ENCODE measurements at places on chromosomes 16 and 17.

DNA sequence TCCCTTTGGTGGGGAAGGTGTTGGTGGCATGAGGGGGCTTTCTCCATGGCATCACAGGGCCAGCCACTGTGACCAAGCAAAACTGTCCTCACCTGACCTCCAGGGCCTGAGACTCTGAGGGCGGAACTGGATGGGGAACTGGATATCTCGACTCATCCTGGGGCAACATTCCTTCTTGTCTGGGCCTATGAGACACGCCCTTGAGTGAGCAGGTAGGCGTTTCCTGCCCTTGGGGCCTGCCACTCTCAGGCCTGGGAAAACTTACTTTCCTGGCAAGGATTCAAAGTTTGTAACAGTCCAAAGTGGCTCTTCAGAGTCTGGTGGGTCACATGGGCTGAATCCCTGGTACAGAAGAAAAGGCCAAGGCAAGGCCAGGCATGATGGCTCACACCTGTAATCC, 9.6 kb downstream of the MT1X start:
- DNase-seq, result no peak

DNA sequence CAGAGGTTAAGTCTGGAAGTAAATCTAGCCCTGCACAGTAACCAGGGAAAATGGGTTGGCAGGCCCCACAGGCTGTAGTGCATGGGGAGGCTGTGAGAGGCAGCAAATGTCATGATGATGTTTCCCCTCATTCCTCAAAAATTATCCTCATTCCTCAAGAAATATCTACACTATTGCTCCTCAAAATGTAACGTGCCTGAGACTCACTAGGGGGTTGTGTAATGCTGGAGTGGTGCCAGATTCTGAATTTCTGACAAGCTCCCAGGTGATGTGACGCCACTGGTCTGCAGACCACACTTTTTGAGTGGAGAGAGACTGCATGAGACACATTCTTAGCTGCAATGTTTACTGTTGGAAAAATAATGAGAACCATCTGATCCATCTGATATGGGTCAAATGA, 1.2 kb upstream of the MPP3 start:
- DNase-seq, result no peak

DNA sequence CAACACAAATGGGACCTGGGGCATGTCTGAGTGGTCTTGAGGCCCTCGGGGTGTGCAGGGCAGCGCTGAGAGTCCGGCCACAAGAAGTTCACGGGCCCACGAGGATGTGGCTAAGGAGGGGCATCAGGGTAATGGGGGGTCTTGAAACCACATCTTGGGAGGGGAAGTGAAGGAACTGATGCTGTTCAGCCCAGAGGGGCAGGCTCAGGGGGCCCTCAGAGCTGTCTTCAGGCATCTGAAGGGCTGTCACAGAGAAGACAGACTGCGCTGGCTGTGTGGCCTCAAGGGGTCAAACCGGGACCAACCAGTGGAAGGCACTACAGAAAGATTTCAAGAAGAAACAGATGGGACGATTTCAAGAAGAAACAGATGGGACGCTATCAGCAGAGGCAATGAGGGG, 45.1 kb downstream of the ZNF423 start:
- DNase-seq, result no peak

DNA sequence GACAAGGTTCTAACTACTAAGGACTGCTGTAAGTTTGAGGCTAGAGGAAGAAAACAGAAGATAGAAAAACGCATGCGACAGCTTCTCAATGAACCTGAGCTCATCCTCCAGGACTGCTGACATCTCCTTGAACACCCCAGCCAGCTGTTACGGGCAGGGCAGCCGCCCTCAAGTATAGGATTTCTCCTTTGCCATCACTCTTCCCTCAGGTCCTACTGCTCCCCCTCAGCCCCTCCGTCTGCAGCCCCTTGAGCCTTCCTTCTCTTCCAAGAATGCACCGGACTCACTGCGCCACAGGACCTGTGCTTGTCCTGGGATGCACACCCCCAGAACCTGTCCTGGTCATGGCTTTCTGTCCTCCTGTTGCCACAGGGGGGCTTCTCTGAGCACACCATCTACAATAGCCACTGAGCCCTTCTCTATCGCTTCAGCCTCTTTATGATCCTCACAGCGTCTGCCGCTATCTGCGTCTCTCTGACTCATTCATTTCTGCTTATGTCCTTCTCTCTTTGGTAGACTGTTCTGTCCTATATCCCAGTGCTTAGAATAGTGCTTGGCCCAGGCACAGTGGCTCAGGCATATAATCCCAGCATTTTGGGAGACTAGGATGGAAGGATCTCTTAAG, 15.7 kb upstream of the XYLT2 start:
- no peak for DNase-seq

DNA sequence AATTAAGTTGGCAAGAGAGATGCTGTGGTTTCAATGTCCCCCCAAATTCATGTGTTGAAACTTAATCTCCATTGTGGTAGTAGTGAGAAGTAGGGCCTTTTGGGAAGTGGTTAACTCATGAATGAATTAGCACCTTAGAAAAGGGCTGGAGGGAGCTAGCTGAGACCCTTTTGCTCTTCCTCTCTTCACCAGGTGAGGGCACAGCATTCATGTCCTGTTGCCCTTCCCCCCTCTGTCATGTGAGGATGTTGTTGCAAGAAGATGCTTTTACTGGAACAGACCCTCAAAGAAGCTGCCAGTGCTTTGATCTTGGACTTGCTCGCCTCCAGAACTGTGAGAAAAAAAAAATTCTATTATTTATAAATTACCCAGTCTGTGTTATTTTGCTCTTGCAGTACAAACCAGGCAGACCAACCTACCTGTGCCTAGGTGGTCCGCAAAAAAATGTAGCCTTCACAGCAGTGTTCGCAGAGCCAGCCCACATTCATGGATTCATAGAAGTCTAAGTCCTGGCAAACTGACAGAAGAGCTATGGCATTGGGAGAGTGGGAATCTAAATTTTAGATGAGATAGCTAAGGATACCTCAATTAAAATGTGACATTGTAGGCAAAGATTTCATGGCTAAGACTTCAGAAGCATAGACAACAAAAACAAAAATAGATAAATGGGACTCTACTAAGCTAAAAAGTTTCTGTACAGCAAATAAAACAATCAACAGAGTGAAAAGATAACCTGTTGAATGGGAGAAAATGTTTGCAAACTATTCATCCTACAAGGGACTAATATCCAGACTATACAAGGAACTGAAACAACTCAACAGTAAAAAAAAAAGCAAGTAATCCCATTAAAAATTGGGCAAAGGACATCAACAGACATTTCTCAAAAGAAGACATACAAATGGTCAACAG, 32.0 kb upstream of the ABCA5 start:
- DNase-seq, result no peak

GRCh38 chr16:19831678-19832077, 53.0 kb downstream of the GPRC5B start:
- DNase-seq, result no peak

DNA sequence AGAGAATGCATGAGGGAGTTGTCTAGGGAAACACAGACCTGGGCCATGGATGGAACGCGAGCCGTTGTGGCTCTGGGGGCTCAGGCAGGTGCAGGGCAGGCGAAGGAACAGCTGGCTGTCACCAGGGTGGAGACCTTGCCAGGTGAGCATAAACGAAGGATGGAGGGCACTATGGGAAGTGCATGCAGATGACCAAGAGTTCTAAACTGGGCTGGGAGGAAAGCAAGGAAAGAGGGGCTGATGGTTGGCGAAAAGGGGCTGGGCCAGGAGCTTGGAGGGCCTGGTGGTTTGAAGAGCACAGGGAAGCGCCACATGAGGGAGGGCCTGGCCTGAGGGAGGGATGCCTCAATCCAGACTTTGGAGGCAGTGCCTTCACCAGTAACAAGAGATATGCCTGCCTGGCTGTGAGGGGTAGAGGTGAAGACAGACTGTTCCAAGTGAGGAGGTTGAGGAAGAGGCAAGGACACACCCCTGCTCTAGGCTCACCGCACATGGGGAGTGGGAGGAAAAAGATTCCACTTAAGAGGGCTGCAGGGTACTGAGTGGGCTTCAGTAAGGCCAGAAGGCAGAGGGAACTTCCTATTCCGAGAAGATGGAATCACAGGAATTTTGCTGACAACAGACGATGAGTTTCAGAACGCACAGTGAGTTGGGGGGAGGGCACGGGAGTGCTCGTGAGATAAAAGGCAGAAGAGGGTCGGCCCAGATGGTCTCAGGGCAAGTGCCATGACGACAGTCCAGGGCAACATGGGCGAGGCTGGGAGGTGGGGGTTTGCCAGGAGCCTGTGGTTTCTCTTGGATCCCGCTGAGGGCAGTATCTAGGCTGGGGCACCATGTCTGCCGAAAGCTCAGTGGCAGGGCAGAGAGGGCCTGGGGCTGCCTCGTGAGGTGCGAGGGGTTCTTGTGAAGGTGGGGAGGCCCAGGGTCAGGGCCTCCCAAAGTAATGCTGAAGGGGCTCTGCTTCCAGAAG, 20.6 kb downstream of the B9D1 start:
- no peak for DNase-seq
